ENCODE measurements at places on chromosomes 3 and 15.

DNA sequence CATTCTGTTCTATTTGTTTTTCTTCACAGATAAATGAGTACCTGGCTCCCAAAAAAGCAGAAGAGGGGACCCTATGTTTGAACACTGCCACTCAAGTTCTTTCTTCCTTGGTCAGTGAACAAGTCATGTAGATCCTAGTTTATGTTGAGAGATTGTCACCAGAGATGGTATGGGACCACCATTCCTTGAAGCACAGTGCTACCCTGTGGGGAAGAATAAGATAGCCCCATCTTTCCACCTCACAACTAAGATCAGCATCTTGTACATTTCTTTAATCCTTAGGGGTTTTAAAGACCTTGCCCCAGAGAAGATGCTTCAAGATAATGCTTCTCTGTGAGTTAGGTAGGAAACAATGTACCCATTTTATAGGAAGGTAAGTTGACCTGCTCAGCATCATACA is 233.5 kb upstream of the WNT5A start:
- no peak overlapping the region for H3K27ac ChIP-seq
- no peak overlapping the region for H3K4me3 ChIP-seq
- DNase-seq: no peak

DNA sequence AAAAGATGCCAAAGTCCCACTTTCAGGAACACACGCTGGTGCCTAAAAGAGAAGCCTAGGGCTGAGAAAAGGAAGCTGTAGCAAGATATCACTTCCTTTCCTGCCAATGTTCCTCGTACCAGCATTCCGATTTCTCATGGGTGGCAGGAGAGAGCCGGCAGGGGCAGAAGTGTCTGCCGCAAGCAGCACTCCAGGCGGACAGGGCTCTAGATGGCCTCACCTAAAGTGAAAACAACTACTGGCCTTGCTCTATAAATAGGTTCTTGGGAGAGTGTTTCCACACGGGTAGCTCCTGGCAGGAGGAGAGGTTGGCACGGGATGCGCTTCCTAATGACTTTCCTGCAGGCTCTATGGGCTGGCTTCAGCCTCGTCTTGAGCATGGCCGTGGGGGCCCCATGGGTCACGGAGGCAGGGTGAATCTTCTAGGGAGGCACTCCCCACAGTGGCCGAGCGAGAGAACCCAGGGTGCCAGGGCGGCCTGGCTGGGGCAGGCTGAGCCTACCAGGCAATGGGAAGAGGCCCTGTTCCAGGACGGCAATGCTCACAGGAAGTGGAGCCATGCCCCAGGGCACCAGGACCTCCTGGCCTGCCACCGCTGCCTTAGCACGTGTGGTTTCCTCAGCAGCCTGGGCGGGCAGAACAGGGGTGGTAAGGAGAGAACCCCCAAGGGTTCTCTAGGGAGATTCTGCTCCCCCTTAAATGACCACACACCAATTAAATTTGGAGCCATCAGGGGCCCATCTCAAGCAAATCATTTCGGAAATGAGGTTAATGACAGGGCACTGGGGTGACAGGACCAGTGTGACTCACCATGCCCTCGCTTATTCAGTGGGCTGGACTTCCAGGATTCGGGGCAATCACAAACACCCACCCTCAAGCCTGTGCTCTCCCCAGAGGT is 14.6 kb upstream of the DUSP7 start:
- no peak overlapping the region for H3K27ac ChIP-seq
- H3K4me3 ChIP-seq: no peak overlapping the region
- peaks cover 13% of the 10 kb centered on the region for H3K4me1 ChIP-seq
- no peaks in the 10 kb centered on the region for H3K36me3 ChIP-seq

DNA sequence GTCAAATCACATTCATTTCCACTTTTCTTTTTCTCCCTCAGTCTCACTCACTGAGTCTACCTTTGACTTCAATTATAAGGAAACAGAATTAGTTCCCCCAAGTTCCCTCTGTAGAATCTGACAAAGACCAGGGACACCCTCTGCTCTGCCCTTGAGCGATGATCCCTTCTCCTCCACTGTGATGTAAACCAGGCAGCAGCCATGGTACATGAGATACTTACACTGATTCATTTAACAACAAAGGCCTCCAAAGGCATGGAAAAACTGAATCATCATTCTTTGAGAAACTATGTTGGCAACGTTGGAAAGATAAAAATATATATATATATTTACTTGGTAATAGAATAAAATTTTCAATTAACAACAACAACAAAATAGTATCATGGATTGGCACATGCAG is 84.1 kb downstream of the P3H2 start:
- no peak for DNase-seq
- no peaks in the 10 kb centered on the region for H3K36me3 ChIP-seq
- H3K4me1 ChIP-seq: no peaks in the 10 kb centered on the region
- H3K27ac ChIP-seq: no peak overlapping the region

- no peak for DNase-seq
- H3K27ac ChIP-seq: no peak overlapping the region
- peaks cover 50% of the 10 kb centered on the region for H3K27me3 ChIP-seq
- H3K36me3 ChIP-seq: no peaks in the 10 kb centered on the region
- H3K4me3 ChIP-seq: no peak overlapping the region
Observed at GRCh38 chr3:69737392-69737791, 1.9 kb upstream of the MITF start.

DNA sequence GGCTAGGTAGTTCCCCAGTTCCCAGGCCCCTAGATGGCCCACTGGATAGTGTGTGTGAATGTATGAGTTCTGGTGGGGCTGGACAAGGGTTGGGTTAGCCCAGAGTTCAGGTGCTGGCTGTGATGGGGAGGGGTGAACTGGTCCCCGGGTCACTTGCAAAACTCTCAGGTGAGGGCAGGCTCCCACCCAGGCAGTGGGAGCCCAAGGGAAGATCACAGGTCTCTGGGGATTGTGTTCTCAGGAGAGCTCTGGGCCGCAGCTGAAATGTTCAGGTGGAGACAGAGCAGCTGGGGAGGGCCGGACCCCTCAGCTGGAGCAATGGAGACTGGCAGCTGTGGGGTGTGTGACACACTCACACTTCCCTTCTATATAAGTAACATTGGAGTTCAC is 12.8 kb upstream of the FAM98B start:
- no peak for DNase-seq
- peaks cover 6% of the 10 kb centered on the region for H3K4me1 ChIP-seq
- peaks cover 17% of the 10 kb centered on the region for H3K27me3 ChIP-seq
- H3K27ac ChIP-seq: no peak overlapping the region

- H3K36me3 ChIP-seq: no peaks in the 10 kb centered on the region
- no peak for DNase-seq
- no peak overlapping the region for H3K4me3 ChIP-seq
- no peak overlapping the region for H3K27ac ChIP-seq
- H3K27me3 ChIP-seq: peaks cover 5% of the 10 kb centered on the region
Observed at GRCh38 chr15:70647396-70647795, 116.0 kb downstream of the UACA start.

- H3K27me3 ChIP-seq: no peaks in the 10 kb centered on the region
- no peaks in the 10 kb centered on the region for H3K4me1 ChIP-seq
- H3K4me3 ChIP-seq: no peak overlapping the region
- no peaks in the 10 kb centered on the region for H3K36me3 ChIP-seq
- DNase-seq: no peak
Observed at GRCh38 chr3:20326541-20326940, 140.5 kb upstream of the SGO1 start.

DNA sequence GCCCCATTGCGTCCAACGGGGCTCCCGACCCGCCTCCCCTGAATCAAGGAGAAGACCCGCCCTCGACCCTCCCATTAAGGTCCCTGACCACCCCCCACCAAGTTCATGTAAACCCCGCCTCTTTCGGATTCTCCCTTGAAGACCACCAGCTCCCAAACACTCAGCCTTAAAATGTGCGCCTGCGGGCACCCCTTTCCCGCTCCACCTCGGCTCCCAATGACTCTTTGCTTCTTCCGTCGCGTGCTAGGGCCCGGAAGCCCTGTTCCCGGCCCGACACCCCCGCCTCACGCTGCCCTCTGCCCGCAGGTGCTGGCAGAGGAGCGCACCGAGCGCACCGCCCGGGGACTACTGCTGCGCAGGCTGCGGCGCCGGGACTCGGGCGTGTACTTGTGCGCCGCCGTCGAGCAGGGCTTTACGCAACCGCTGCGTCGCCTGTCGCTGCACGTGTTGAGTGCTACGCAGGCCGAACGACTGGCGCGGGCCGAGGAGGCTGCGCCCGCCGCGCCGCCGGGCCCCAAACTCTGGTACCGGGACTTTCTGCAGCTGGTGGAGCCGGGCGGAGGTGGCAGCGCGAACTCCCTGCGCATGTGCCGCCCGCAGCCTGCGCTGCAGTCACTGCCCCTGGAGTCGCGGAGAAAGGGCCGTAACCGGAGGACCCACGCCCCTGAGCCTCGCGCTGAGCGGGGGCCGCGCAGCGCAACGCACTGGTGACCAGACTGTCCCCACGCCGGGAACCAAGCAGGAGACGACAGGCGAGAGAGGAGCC is 2.7 kb upstream of the LSMEM2 start:
- H3K4me1 ChIP-seq: peaks cover 30% of the 10 kb centered on the region
- peak overlapping the region; percentile 4 for H3K4me3 ChIP-seq
- H3K36me3 ChIP-seq: no peaks in the 10 kb centered on the region
- H3K27ac ChIP-seq: no peak overlapping the region

DNA sequence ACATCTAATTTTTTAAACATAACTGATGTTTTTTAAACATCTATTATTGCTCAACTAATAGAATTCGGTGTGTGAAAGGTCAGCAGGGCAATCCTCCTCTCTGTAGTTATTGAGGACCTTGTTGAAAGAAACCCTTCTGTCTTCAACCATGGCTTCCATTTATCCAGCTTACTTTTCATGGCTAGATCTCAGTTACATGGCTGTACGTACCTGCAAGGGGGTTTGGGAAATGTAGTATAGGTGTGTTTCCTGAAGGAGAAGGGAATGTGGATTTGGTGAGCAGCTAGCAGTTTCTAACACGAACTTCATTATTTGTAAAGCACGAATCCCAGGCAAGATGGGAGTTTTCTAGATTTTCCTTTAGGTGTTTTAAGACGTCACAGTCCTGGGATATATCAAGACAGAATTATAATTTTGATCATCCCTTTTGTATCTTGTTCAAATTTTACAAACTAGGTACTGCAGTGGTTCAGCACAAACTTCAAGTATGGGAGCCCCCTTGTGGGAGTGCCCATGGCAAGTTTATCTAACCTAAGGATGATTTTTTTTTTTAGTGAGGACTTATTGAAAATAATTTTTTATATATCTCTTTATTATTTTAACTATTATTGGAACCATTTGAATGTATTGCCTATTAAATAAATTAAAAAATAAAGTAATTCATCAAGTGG is 41.6 kb downstream of the FBXL2 start:
- no peak overlapping the region for H3K4me3 ChIP-seq
- peaks cover 2% of the 10 kb centered on the region for H3K4me1 ChIP-seq
- H3K36me3 ChIP-seq: no peaks in the 10 kb centered on the region
- DNase-seq: no peak
- H3K27ac ChIP-seq: no peak overlapping the region
- peaks cover 12% of the 10 kb centered on the region for H3K27me3 ChIP-seq

- no peaks in the 10 kb centered on the region for H3K4me1 ChIP-seq
- no peak for DNase-seq
- H3K36me3 ChIP-seq: no peaks in the 10 kb centered on the region
- peak overlapping the region; percentile 39 for H3K4me3 ChIP-seq
- H3K27ac ChIP-seq: no peak overlapping the region
Observed at GRCh38 chr15:64774629-64775493, 528 bp downstream of the RBPMS2 start.

DNA sequence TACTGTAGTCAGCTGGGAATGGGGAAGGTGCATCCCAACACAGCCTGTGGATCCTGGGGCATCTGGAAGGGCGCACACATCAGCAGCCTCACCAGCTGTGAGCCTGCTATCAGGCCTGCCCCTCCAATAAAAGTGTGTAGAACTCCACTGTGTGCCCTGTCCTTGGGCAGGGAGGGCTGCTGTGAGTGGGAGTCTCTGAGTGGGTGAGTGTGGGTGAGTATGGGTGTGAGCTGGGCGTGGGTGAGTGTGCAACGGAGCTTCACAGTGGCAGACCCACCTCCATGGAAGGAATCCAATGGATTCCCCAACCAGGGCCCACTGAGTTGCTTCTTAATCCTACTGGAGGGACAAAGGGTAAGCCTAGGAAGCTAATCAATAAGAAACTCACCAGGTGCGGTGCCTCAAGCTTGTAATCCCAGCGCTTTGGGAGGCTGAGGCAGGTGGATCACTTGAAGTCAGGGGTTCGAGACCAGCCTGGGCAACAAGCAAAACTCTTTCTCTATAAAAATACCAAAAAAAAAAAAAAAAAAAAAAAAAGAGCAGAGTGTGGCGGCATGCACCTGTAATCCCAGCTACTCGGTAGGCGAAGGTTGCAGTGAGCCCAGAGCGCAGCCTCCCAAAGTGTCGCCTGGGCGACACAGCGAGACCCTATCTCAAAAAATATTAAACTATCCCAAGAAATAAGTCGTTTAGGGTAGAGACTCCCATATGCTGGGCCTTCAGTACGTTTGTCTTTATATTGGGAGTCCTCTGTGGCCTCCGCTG is 555 bp upstream of the RCCD1 start:
- DNase-seq: no peak
- peaks cover 22% of the 10 kb centered on the region for H3K4me1 ChIP-seq
- H3K36me3 ChIP-seq: peaks cover 17% of the 10 kb centered on the region
- H3K4me3 ChIP-seq: peak overlapping the region; percentile 84
- H3K27ac ChIP-seq: peak overlapping the region; percentile 91

GRCh38 chr15:61138156-61138555 is 90.9 kb downstream of the RORA start:
- H3K27me3 ChIP-seq: peaks cover 22% of the 10 kb centered on the region
- DNase-seq: no peak
- H3K4me1 ChIP-seq: no peaks in the 10 kb centered on the region

DNA sequence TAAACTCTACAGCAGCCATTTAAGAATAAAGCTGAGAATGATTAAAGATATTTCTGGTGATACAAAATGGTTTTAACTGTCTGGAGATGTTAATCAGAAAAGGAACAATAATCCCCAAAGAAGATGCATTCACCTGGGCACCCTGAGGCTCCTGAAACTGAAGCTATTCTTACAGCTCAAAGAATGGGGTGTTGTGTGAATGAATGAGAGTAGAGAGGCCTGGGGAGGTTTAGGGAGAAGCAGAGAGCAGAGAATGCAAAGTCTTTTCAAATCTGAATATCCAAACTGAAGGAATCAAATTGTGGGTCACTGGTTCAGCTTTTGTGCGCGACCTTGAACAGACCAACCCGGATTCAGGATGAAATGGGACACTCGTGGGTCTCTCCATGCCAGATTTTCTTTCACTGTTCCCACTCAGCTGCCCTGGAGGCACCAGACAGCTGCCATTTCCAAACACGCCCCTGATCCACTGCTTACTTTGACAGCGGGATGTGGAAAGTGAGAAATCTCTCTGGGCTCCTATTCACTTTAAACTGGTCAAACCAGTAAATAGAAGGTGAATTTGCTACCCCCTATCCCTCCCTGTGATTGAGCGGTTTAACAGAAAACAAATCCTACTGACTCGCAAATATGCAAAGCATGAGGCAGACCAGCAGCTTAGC is 485.5 kb upstream of the THBS1 start:
- no peaks in the 10 kb centered on the region for H3K4me1 ChIP-seq
- DNase-seq: no peak
- no peak overlapping the region for H3K27ac ChIP-seq
- peaks cover 14% of the 10 kb centered on the region for H3K27me3 ChIP-seq
- H3K36me3 ChIP-seq: no peaks in the 10 kb centered on the region

Data from activated naive CD8-positive, alpha-beta T cell treated with anti-CD3 and anti-CD28 coated beads, Interleukin-2, amount 50 U/mL, for 24 hours (primary cell).